ENCODE measurements at places on chromosomes 4 and X.

DNA sequence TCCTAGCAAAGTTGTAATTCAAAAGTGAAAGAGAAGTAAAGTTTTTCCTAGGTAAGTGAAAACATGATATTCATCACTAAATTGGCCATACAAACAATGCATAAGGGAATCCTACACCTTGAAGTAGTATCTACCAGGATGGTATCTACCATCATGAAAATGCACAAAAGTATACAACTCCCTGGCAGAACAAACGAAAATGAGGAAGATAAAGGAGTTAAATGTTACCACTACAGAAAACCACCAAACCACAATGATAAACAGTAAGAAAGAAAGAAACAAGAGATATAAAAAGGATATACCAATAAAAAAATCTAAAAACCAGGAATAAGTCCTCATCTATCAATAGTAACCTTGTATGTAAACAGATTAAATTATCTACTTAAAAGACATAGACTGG lies 26.9 kb downstream of the GK2 start:
- no peak for DNase-seq

DNA sequence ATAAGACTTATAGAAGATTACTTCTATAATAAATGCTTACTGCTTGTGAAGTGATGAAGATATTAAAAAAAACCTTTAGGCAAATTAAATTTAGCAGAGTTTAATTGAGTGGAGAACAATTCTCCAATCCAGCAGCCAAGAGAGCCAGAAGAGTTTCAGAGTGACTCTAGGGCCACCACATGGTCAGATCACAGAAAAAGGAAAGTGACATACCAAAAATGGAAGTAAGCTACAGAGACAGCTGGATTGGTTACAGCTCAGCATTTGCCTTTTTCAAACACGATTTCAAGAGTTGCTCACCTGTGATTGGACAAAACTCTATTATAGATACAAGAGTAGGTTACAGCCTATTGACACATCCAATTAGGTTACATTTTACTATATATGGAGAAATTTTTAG lies 79.0 kb upstream of the TRAM1L1 start:
- no peak for DNase-seq

GRCh38 chr4:39442998-39443397 lies 15.7 kb downstream of the RPL9 start:
- DNase-seq: no peak

DNA sequence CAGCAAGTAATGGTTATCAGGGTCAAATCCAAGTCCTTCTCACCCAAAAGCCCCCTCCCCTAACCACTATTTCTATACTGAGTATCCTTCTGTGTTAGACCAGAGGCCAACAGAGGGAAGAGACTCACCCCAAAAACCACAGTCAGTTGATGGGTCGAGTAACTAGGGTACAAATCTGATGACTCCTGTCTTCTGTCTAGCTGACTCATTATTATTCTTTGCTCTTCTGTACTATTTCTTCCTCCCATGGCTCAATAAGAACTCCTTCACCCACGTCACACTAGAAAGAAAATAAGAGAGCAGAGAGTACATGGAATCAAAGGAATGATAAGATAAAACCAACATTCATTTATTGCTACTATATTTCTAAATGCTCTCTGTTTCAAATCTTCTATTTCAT lies 2.0 kb downstream of the RAB40A start:
- no peak for DNase-seq

- no peak for DNase-seq
Observed at GRCh38 chr4:181998398-181999295, 244.6 kb upstream of the TENM3 start.

- DNase-seq: no peak
Observed at GRCh38 chr4:165293927-165294649, 33.4 kb upstream of the MSMO1 start.

DNA sequence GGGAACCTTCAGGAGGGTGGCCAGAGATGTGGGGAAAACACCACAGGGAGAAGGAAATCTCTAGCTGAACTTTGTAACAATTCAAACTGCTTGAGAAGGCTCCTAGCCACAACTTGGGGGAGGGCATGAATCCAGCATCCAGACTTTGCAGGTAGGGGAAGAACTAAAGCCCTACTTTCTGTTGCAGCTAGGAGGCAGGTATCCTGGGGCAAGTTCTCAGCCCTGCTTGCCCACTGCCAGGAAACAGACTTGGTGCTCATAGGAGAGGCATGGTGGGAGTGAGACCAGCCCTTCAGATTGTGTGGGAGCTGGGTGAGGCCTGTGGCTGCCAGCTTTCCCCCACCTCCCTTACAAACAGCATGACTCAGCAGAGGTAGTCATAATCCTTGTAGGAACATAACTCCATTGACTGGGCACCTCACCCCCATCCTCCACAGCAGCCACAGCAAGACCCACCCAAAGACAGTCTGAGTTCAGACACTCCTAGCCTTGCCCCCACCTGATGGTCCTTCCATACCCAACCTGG lies 209.5 kb upstream of the CPEB2 start:
- no peak for DNase-seq

Measured in hindlimb muscle (tissue), 1 donor.